ENCODE measurements at places on chromosomes 3 and 15.

- no peak for DNase-seq
Measured at GRCh38 chr3:193630005-193630404, 37.0 kb downstream of the OPA1 start.

DNA sequence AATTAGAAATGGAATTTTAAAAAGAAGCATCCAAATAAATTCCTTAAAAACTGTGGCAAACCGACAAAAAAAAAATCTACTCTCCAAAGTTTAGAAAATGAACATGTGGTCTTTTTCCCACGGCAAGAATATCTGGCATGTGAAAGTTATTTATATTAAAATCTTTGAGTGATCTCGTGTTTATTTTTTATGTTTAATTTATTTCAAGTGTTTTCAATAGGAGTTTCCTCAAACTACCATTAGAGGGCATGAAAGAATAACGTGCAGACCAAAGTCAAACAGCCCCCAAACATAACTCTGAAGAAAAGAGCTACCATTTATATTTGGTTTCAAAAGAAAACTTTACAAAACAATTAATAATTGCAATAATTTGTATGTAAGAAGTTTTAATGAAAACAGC lies 286.4 kb downstream of the ZIC4 start:
- DNase-seq = peak; percentile 3

- no peak for DNase-seq
Measured at GRCh38 chr3:152556731-152557254, 278.1 kb upstream of the P2RY1 start.

DNA sequence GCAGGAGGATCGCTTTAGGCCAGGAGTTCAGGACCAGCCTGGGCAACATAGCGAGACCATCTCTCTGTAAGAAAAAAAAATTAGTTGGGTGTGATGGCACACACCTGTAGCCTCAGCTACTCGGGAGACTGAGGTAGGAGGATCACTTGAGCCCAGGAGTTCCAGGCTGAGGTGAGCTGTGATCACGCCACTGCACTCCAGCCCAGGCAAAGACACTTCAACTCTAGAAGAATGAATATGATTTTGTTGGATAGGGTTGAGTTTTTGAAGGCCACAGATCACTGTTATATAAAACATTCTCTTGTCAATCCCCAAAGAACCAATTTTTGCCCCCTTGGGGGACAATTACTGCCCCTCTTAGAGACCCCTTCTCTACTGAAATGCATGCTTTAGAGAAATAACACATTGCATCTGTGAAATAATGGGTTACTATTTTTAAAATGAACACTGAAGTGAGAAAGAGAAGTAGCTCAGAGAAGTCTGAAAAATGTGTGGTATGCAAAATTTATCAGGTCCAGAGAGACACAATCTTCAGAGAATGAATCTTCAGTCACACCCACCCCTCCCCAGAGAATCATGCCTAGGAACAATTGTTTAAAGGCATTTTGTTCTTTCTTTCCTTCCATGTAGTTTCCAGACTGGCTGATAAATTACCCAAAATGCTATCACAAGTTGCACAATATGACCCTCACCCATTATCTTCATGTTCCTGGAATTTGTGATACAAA lies 42.7 kb downstream of the METTL6 start:
- no peak for DNase-seq

GRCh38 chr3:63126530-63126929 lies 151.6 kb upstream of the SYNPR start:
- DNase-seq = no peak

DNA sequence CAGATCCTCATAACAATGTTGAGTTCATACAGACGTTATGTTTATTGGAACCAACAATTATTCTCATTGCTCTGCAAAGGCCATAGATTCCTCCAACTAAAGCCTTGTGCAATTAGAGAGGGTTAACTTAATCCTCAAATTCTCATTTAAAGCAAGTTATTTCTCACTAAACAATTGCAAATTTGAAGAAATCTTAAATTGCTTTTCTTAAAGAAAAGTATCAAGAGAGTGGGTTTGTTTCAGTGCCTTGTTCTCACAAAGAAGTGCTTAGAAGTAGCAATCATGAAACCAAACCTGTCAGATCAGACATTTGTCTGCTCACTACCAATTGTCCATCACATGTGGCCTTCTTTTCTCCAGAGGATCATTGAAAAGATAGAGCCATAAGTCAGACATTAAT lies 124.8 kb downstream of the KCNH8 start:
- DNase-seq = no peak

- DNase-seq = no peak
Measured at GRCh38 chr3:46960835-46961234, 15.7 kb downstream of the CCDC12 start.

GRCh38 chr3:11726146-11726545 lies 82.4 kb upstream of the VGLL4 start:
- no peak for DNase-seq

GRCh38 chr3:186571644-186572013 lies 1.1 kb downstream of the DNAJB11 start:
- no peak for DNase-seq

- no peak for DNase-seq
Measured at GRCh38 chr15:101233651-101234280, 18.1 kb downstream of the CHSY1 start.

DNA sequence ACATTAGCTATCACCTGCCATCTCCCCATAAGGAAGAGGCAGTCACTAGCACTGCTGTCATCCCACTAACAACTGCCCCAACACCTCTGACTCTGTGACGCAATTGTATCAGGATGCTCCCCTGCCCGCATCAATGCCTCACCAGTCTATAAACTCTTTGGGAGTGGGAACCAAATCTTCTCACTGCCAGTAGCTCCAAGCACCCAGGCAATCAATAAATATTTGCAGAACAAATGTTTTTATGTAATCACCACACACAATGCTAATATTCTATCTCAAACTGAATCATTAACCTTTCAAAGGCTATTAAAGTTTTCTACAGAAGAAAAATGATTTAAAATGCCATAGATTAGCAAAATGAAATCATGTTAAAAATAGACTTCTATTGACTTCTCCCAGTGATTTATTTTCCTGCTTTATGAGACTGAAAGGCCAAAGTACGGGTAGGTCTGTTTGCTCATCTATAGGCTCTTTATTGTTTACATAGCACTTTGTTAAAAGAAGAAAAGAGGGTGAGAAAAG lies 131.3 kb downstream of the PLD1 start:
- DNase-seq = no peak

GRCh38 chr15:98383571-98383970 lies 264.8 kb upstream of the IGF1R start:
- no peak for DNase-seq

DNA sequence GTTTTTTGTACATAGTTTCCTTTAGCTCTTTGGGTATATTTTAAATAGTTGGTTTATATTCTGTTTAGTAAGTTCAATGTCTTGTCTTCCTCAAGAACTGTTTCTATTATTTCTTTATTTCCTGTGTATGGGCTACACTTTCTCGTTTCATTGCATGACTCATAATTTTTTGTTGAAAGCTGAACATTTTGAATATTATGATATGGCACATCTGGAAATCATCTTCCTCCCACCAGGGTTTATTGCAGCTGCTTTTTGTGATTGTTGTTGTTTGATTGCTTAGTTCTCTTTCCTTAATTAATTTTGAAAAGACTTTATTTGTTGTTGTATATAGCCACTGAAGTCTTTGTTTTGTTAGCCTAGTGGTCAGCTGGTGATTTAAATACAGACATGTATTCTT lies 43.8 kb downstream of the LSM3 start:
- no peak for DNase-seq

DNA sequence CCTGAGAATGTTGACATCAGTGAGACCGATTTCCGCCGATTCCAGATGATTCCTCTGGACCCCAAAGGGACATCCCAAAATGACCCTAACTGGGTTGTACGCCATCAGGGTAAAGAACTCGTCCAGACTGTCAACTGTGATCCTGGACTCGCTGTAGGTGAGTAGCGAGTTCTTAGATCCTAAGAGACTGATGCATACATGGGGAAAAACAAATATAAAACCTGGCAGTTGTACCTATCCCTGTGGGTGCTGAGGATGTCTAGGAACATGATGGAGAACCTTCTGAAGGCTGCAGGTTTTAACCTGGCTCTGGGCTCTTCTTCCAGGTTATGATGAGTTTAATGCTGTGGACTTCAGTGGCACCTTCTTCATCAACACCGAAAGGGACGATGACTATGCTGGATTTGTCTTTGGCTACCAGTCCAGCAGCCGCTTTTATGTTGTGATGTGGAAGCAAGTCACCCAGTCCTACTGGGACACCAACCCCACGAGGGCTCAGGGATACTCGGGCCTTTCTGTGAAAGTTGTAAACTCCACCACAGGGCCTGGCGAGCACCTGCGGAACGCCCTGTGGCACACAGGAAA lies 12.3 kb downstream of the THBS1 start:
- DNase-seq = no peak

DNA sequence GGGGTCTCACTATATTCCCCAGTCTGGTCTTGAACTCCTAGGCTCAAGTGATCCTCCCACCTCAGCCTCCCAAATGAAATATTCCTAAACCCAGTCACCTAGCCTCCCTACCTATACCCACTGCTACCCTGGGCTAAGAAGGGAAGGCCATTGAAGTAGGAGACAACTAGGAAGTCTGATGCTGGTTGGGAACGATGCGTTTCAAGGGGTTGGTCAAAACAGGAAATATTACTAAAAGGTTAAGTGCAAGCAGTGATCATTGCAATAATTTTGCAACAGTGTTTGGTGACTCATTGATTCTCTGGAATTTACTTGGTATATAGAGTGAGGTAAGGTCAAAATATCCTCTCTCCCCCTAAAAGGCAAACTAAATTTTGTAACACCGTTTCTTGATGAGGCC lies 4.6 kb upstream of the UQCRC1 start:
- no peak for DNase-seq

- no peak for DNase-seq
Measured at GRCh38 chr3:89145995-89146394, 38.6 kb downstream of the EPHA3 start.

DNA sequence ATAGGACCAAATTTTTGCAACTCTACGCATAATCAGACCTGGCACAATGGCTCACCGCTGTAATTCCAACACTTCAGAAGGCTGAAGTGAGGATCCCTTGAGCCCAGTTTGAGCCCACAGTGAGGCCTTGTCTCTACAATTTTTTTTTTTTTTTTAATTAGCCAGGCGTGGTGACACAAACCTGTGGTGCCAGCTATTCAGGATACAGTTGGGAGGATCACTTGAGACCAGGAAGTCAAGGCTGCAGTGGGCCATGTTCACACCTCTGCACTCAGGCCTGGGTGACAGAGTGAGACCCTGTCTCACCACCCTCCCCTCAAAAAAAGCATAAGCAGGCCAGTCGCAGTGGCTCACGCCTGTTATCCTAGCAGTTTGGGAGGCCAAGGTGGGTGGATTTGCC lies 24.7 kb downstream of the OIP5 start:
- DNase-seq = no peak

DNA sequence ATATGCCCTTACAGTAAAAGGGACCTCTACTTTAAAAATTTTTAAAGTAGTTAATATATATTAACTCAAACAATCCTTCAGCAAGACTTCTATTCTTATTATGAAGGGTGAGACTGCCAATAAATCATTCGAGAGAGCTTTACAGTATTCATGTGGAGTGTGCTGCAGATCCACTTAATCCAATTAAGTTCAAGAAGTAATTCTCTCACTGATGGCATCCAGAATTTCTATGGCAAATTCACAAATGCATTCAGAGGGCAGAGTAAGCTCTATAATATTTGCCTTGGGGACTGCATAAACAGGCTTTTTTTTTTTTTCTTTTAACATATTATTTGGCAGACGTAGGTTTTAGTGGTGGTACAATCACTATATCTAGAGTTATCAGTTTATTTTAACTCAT lies 692.0 kb downstream of the NLGN1 start:
- DNase-seq = no peak

GRCh38 chr3:177041021-177041729 lies 156.1 kb downstream of the TBL1XR1 start:
- DNase-seq = no peak

GRCh38 chr3:96619475-96619874 lies 194.9 kb upstream of the EPHA6 start:
- no peak for DNase-seq
